ENCODE measurements at places on chromosomes 6 and 20. TPM values are rescaled to one million over a fixed set of nuclear protein-coding genes. Genes with fewer than 3 reads are reported as not detected.

RGS17 gene
- total RNA-seq: 1.7 TPM

DNA sequence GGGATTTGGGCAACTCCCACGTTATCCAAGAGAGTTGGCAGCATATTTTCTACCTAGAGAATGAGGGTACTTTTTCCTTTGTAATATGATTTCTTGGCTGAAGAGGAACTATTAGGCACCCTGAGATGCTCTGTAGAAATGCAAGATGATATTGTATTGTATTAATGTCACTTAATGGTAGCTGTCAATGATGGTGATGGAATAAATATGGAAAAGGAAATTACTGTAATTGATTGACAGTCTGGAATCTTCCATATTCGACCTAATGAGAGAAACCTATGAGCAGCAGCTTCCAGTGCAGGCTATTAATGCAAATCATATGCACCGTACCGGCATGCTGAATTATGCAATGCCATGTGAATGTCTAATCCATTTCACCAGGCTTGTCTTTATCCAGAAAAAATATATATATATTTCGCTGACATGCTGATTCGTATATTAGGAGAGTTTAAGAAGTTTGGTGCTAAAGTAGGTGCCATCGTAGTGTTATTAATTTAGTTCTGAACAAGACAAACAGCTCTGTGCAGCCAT is 494.2 kb upstream of the JARID2 start:
- H3K27me3 ChIP-seq: no peaks in the 10 kb centered on the region
- no peak overlapping the region for H3K27ac ChIP-seq
- H3K4me3 ChIP-seq: no peak overlapping the region
- DNase-seq: no peak
- no peaks in the 10 kb centered on the region for H3K4me1 ChIP-seq
- H3K36me3 ChIP-seq: no peaks in the 10 kb centered on the region

DNA sequence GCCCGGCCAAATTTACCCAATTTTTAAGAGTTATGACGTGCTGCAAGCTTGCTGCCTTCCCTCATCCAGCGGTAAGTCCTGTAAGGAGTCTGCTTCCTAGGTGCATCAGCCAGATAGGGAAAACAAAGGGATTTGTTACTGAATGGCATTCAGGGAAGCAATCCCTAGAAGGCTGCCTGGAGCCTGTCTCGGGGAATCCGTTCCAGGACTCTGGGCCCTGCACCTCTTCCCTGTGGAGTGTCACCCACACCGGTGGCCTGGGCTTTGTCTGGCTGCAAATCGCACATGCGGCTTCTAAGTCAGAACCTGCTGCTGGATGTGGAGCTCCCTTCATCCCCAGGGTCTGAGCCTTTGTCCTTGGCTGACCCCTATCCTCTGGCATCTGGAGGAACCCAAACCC is 7.0 kb downstream of the MYT1 start:
- no peak overlapping the region for H3K27ac ChIP-seq
- no peaks in the 10 kb centered on the region for H3K36me3 ChIP-seq
- no peak overlapping the region for H3K4me3 ChIP-seq

DNA sequence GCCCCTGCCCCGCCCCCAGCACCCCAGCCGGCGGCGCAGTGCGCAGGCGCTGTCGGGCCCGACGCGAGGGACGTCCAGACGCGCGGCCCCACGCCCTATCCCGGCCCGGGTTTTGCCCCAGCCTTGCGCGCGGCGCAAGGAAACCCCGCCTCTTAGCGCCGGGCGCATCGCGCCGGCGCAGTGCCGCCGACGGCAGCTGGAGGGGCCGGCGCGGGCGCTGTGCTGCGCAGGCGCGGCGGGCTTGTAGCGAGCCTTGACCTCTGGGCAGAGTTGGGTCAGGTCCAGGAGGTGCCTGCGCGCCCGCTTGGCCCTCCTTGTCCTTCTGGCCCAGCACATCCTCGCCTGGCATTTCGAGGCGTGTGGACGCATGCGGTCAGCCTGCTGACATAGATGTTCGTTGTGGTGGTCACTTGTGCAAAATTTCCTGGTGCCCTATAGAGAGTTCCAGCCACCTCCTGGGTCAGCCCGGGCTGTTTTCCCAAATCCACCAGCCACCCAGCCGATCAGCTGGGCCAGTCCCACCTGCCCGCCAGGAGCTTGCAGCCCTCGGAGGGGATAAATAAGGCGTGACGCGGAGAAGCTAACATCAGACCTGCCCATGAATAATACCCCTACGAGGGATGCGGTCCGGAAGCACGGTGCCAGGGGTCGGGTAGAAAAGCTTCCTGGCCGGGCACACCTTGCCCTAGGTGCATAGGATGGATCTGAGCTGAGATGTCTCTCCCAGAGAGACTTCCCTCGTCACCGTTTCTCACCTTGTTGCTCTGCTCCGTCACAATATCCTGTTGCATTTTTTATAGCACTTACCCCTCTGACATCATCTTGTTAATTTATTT is 428 bp upstream of the PRELID3B start:
- H3K27me3 ChIP-seq: no peaks in the 10 kb centered on the region
- peak overlapping the region; percentile 85 for H3K4me3 ChIP-seq
- H3K36me3 ChIP-seq: peaks cover 3% of the 10 kb centered on the region
- DNase-seq: peak; percentile 93
- H3K4me1 ChIP-seq: peaks cover 11% of the 10 kb centered on the region

SULF2 gene
- 42.4 TPM for total RNA-seq
